Fibroblast of villous mesenchyme (primary cell): ENCODE measurements at places on chromosomes 2 and 18.

GRCh38 chr2:134170294-134170693, 83.6 kb upstream of the MGAT5 start:
- peak; percentile 79 for DNase-seq

DNA sequence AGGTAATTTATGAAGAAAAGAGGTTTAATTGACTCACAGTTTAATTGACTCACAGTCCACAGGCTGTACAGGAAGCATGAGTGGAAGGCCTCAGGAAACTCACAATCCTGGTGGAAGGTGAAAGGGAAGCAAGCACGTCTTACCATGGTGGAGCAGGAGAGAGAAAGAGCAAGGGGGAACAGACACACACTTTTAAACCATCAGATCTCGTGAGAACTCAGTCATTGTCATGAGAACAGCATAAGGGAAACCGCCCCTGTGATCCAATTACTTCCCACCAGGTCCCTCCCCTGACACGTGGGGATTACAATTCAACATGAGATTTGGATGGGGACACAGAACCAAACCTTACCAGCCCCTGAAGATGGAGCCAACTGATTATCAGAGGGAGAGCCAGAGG, 11.2 kb upstream of the PUM2 start:
- DNase-seq: no peak

GRCh38 chr18:5145168-5145825, 51.8 kb downstream of the AKAIN1 start:
- no peak for DNase-seq

DNA sequence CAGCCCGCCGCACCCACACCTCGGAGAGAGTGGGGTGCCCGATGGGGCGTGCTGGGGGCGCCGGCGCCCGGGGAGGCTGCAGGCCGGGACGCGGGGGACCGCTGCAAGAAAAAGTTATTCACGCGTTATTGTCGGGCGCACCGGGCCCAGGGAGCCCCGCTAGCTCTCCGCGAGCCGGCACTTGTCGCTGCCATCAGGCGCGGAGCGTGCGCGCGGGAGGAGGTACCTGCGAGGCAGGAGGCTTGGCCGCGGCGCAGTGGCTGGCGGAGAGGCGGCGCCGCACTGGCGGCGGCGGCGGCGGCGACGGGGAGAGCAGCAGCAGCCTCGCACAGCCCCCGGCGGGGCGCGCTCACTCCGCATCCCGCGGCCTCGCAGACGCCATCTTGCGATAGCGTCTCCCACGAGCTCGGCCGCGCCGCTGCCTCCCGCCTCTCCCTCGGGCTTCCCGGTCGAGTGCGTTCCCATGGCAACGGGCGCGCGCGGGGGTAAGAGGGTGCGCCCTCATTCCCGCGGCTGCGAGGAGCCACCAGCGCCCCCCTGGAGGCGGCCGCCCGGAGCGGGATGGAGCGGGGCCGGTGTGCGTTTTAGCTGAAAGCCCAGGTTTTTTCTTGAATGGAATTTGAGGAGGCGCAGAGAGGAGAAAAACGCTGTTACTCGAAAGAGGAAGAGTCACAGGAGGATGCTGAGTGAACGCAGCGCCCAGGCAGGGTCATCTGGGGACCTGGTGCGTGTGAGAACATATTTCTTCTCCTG, at the start of gene CHN1:
Gene CHN1 (minus strand): TSS at position 402 of the 753 bp plus-strand sequence. CDS start 469 bp downstream, outside the sequence.
- DNase-seq: peak; percentile 78

DNA sequence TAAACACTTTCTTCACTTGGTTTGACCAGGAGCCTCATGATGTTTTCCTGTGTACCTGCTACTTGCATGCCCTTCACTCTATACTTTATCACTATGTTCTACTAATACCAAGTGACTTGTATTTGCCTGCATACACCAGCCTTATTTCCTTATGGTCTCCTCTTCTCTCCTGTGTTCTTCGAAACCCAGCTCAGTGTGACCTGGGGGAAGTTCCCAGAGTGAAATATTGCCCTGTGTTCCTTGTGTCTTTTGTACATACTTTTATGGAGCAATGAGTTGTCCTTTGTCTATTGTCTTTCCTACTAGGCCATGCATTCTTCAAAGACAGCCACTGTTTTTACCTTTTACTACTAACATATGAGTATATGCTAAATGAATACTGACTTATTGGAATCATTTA, 567 bp downstream of the NT5C1B start:
- DNase-seq: no peak

GRCh38 chr2:42312106-42312505, 48.9 kb downstream of the COX7A2L start:
- no peak for DNase-seq

DNA sequence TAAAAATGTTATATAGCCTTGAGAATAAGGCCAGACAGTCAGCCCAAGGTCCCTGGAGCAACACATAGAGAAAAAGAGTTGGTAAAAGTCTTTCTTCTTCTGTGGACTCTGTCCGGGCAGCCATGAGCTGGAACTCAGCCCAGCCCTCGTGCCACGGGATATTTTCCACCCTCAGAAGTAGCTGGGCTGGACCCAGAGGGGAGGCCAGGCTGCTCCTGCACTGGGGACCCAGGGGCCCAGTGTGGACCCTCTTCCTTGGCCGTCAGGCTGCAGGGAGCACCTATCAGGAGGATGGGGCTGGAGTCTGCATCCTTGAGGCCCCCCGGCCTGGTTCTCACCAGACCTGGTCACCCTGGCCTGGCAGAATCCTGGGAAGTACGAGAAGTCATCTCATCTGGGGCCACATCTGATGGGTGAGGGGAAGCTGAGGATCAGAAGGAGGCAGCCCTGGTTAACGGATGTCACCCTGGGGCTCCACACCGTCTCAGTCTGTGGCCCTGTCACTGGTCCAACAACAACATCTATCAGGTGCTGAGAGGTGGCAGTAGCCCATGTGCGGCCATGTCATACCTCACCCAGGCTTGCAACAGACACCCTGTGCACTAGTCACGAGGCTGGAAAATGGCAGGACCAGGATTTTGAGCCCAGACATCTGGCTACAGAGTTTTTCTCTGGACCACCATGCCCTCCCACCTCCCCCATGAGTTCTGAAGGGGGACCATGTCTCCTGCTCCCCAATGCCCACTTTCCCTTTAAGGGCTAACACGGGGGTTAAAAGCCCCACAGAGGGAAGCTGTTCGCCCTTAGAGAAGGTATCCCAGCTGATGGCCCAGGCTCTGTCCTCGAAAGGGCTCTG, 33.0 kb downstream of the SDC1 start:
- DNase-seq: no peak
